ENCODE measurements at places on chromosomes 4 and X.

GRCh38 chrX:155997436-155997835 lies at the start of gene IL9R:
TSS of gene IL9R (plus strand) at chrX:155997696. CDS start at chrX:155997760, 64 bp downstream.
- no peak for DNase-seq

GRCh38 chr4:88991746-88992145 lies 65.2 kb downstream of the FAM13A start:
- no peak for DNase-seq

- peak; percentile 15 for DNase-seq
These were observed 81.0 kb downstream of the ADGRA3 start for GRCh38 chr4:22434895-22435294.

DNA sequence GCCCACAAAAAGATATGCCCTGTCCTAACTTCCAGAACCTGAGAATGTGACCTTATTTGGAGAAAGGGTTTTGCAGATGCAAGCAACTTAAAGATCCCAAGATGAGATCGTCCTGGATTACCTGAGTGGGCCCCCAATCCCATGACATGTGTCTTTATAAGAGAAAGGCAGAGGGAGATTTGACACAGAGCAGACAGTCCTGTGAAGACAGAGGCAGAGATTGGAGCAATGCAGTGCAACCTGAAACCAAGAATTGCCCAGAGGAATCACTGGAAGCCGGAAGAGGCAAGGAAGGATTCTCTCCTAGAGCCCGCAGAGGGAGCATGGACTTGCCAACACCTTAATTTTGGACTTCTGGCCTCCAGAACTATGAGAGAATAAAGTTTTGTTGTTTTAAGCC lies 171.5 kb downstream of the SMIM20 start:
- no peak for DNase-seq

- peak; percentile 68 for DNase-seq
These were observed 56.9 kb upstream of the TADA2B start for GRCh38 chr4:6986072-6986780.

DNA sequence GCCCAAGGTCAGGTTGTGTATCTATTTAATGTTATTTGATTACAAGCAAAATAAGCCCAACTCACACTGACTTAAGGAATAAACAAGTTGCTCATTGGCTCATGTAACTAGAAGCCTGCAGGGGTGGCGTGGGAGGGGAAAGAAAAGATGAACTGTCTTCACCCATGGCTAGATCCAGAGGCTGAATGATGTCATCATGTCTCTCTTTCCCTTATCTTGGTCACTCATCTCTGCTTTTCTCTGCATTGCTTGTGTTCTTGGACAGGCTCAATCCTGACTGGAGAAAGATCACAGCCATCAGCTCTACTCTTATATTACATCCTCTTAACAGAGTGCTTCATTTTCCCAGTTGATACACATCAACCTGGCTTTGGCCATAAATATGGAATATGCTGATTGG lies 290.0 kb upstream of the DIAPH2 start:
- no peak for DNase-seq

DNA sequence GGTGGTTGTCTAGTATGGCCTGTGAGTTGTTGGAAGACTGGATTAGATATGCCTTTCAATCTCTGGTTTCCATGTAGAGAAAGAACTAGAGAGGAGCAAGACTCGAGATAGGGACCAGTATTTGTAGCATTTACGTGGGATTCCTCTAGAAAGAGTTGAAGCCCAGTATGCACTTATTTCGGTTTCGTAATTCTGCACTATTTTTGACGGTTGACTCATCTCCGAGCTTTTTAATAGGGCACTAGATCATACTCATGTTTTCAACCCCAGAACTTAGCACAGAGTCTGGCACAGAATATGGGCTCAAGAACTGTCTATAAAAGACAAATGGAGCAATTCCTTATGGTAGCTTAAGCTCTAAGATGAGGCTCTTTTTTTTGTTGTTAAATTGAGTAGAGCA lies 15.7 kb downstream of the HELT start:
- no peak for DNase-seq

- no peak for DNase-seq
These were observed 45.6 kb downstream of the RFC1 start for GRCh38 chr4:39320381-39321115.

- no peak for DNase-seq
These were observed 55.9 kb upstream of the KDR start for GRCh38 chr4:55181010-55182005.

DNA sequence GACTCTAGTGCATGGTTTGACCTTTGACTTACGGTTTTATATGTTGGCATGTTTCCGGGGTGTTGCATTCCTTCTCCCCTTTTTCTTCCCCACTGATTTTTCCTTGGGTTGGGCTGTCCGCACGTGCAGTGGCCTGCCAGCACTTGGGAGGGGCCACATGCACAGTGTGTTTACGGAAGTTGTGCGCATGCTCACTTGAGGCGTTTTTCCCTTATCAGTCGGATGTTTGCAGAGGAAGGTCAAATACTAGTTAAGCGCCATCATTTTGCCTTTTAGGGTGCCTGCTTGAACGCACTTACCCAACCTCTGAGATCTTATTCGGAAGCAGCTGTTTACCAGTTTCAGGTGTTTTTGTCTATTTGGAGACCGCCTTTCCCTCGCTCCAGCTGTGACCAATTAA lies 653.9 kb upstream of the AADAT start:
- DNase-seq: no peak

DNA sequence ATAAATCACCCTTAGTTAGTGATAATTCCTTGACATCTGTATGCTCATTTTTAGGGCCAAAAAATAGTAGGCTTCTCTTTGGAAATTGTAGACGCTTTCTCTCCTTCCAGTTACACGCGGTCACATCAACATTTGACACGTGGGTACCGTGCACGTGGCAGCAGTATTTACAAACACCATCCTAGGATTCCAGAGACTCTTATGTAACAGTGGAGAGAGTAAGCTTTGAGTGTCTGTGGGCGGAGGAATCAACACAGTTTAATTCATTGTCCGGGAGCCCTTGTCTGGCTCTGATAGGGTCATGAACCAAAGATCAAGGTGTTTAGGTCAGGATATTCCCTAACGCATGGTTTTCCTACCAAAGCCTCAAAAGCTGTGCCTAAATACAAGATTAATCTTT lies 12.2 kb downstream of the TET2 start:
- no peak for DNase-seq

DNA sequence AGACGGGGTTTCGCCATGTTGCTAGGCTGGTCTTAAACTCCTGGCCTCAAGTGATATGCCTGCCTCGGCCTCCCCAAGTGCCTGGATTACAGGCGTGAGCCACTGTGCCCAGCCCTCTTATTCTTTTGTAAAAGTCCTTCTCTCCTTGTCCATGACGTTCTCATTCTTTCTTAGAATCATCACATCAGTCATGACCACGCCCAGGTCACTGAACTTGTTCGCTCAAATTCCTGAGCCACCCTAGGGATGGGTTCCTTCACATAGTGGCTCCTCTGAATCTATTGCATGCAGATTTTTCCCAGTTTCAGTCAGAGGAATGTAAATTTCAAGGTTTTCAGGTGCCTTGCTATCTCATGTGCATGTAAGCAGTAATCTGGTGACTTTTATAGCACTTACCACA lies 15.7 kb downstream of the JADE1 start:
- no peak for DNase-seq
